Osteoblast (primary cell): ENCODE measurements at places on chromosomes 3 and 15. TPM values are rescaled to one million over a fixed set of nuclear protein-coding genes. Genes with fewer than 3 reads are reported as not detected.

The FBXL22 gene
- 0.59 and 1.8 TPM in 2 replicates for total RNA-seq

The SPATA12 gene
- not detected in 2 replicates for total RNA-seq

The CBLB gene
- total RNA-seq = 108 and 128 TPM in 2 replicates

The POMGNT2 gene
- total RNA-seq = 10.1 and 10.3 TPM in 2 replicates

- H3K27ac ChIP-seq = no peak overlapping the region
- no peak overlapping the region for H3K4me3 ChIP-seq
- DNase-seq = no peak
Observed at GRCh38 chr15:29917600-29918597, 95.6 kb upstream of the TJP1 start.

DNA sequence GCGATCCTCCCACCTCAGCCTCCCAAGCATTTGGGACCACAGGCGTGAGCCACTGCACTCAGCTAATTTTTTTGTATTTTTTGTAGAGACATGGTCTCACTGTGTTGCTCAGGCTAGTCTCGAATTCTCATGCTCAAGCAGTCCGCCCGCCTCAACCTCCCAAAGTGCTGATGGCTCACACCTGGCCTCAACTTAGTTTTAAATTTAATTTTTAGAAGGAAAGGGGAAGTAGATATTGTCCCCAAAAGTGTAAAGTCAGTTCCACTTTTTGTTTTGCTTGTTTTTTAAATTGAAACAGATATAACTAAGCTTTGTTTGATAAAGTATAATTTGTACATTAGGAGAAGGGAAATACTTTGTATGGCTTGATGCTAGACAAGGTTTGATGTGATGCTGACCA is 31.3 kb upstream of the NFKBIZ start:
- no peak overlapping the region for H3K4me3 ChIP-seq
- no peaks in the 10 kb centered on the region for H3K4me1 ChIP-seq
- no peak for DNase-seq
- no peak overlapping the region for H3K27ac ChIP-seq
- peaks cover 17% of the 10 kb centered on the region for H3K36me3 ChIP-seq

GRCh38 chr15:36878684-36879262 is 221.6 kb downstream of the MEIS2 start:
- H3K27me3 ChIP-seq = peaks cover 80% of the 10 kb centered on the region
- DNase-seq = no peak
- H3K36me3 ChIP-seq = no peaks in the 10 kb centered on the region

DNA sequence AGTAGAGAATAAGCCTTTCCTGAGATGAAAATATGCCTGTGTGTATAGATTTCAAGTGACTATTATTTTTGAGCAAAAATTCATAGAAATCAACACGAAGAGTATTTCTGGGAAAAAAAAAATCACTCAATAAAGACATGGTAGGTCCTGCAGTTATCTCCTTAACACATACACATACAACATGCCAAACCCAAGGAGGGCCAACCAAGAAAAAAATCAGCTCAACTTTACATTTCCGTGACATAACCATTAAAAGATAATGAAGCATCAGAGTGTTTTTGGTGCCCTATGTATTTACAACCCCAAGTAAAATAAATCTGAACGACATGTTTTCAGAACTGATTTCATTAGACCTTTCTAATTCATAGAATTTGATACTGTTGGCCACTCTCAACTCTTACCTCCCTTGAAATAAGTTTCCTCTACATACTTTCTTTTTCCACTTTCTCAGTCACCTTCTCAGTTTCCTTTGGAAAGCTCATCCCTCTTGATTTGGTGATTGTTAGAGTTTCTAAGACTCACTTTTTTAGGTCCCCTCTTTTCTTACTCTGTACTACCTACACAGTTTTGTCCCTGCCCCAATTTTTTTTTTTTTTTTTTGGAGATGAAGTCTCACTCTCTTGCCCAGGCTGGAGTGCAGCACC is 162.3 kb downstream of the TBL1XR1 start:
- H3K27ac ChIP-seq = no peak overlapping the region
- DNase-seq = no peak
- H3K27me3 ChIP-seq = no peaks in the 10 kb centered on the region
- H3K36me3 ChIP-seq = peaks cover 69% of the 10 kb centered on the region

GRCh38 chr3:126677862-126678503 is 23.1 kb upstream of the TXNRD3 start:
- H3K27me3 ChIP-seq = peaks cover 50% of the 10 kb centered on the region
- no peak for DNase-seq
- no peaks in the 10 kb centered on the region for H3K36me3 ChIP-seq
- no peak overlapping the region for H3K27ac ChIP-seq

- no peak for DNase-seq
- H3K4me3 ChIP-seq = no peak overlapping the region
- H3K27me3 ChIP-seq = no peaks in the 10 kb centered on the region
Observed at GRCh38 chr3:53592862-53593261, 98.5 kb downstream of the CACNA1D start.

DNA sequence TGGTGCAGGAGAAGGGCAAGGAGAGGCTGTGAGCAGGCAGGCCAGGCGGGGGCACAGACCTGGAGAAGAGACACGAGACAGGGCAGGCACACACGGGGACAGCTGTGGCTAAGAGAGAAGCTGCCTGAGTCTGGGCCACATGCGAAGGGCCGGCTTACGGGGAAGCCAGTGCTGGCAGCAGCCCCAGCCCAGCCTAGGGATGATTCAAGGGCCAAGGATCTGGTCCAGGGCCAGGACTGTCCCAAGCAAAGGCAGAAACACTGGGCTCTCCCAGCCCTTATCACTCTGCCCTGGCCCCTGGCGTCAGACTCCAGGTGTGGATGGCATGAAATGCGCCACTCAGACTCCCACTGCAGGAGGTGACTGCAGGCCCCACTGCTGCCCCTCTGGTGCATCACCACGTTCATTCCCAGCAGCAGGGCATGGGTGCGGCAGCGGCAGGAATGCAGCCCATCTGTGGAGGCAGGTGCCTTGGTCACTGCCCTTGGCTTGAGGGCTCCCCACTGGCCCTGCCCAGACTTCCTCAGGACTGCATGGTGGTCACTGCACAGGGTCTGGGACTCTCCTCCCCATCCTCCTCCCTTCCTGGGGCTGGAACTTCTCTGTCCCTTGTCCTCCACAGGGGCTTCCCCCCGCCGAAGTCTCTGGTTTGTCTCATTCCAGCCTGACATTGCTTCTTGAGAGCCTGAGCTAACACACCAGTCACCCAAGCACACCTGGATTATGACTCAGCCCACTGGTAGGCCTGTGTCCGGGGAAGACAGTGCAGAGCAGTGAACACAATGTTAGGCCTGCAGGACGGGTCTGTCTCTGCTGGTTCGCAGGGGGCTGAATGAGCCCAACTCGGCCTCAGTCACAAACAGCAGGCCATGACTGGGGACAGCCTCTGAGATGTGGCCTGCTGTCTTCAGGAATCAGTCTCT is 69.3 kb downstream of the TBC1D2B start:
- H3K27ac ChIP-seq = no peak overlapping the region
- no peaks in the 10 kb centered on the region for H3K27me3 ChIP-seq
- H3K36me3 ChIP-seq = peaks cover 38% of the 10 kb centered on the region
- DNase-seq = peak; percentile 95

- no peaks in the 10 kb centered on the region for H3K36me3 ChIP-seq
- peak overlapping the region; percentile 41 for H3K27ac ChIP-seq
- DNase-seq = no peak
- H3K4me3 ChIP-seq = no peak overlapping the region
- H3K27me3 ChIP-seq = no peaks in the 10 kb centered on the region
- H3K4me1 ChIP-seq = peaks cover 42% of the 10 kb centered on the region
Observed at GRCh38 chr3:16089521-16089920, 85.0 kb upstream of the GALNT15 start.

- no peaks in the 10 kb centered on the region for H3K36me3 ChIP-seq
- H3K4me3 ChIP-seq = no peak overlapping the region
- no peaks in the 10 kb centered on the region for H3K4me1 ChIP-seq
Observed at GRCh38 chr15:69987492-69988489, 109.9 kb downstream of the TLE3 start.
